Activated T-cell treated with anti-CD3 and anti-CD28 coated beads, Interleukin-2, amount 50 U/mL, for 72 hours (primary cell): ENCODE measurements at places on chromosomes 3 and 15. TPM values are rescaled to one million over a fixed set of nuclear protein-coding genes. Genes with fewer than 3 reads are reported as not detected.

CGNL1 gene
- not detected for total RNA-seq

ALDH1A2 gene
- total RNA-seq: 0.56 TPM

AADACL2 gene
- total RNA-seq: not detected

INKA1 gene
- total RNA-seq: 1.2 TPM

DNA sequence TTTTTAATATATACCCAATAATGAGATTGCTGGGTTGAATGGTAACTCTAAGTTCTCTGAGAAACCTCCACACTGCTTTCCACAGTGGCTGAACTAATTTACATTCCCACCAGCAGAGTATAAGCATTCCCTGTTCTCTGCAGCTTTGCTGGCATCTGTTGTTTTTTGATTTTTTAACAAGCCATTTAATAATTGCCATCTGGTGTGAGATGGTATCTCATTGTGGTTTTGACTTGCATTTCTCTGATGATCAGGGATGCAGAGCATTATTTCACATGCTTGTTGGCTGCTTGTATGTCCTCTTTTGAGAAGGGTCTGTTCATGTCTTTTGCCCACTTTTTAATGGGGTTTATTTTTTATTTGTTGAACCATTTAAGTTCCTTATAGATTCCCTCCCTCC, 75.0 kb upstream of the EPHB3 start:
- H3K27ac ChIP-seq: no peak overlapping the region
- H3K36me3 ChIP-seq: no peaks in the 10 kb centered on the region
- H3K4me3 ChIP-seq: no peak overlapping the region
